Esophagus muscularis mucosa (tissue), 4 donors: ENCODE measurements at places on chromosomes 7 and 10. TPM values are rescaled to one million over a fixed set of nuclear protein-coding genes. Genes with fewer than 3 reads are reported as not detected.

- DNase-seq, result no peak
Measured at GRCh38 chr7:128687131-128687530, 15.0 kb downstream of the GARIN1A start.

Gene ANXA8L1
- total RNA-seq, result not detected

- no peak for DNase-seq
Measured at GRCh38 chr10:99815621-99816020, 33.2 kb downstream of the ABCC2 start.

DNA sequence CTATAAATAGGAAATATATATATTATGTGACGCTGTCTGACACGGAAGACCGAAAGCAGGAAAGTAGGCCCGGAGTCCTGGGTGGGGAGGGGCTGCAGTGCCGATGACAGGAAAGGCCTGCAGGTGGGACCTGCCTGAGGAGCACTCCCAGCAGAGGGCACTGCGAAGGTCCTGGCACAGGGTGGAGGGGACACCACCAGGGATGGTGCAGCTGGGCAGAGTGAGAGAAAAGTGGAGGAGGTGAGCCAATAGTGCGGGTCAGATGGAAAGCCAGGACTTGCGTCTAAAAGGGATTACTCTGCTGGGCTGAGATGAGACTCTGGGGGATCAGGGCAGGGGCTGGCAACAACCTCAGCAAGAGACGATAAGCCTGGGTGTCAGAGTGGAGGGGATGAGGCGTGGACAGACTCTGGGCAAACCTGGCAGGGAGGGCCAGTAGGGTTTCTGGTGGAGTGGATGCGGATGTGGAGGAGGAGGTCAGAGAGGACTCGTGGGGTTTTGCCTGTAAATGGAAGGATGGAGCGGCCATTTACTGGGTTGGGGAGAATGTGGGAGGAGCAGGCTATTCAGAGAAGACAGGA lies 118.2 kb upstream of the ZNF746 start:
- no peak for DNase-seq

Gene HOXA3
- 11.4 TPM for total RNA-seq

Gene ZNF722
- not detected for total RNA-seq

DNA sequence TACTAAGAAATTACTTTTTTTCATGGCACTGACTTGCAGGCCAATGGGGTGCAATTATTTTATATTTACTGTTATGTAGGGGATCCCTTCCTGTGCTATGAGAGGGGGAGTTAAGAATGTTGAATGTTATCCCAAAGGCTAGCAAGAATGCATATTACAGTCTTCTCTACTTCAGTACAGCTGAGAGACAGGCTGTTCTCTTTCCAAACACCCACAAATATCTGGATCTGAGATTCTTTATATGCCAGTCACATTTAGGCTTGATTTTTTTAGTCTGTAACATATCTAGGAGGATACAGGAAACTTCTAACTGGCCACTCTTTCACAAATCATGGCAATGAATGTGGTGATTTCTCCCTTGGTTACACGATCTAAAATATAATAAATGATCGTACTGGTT lies 266.4 kb upstream of the FZD8 start:
- DNase-seq, result no peak

DNA sequence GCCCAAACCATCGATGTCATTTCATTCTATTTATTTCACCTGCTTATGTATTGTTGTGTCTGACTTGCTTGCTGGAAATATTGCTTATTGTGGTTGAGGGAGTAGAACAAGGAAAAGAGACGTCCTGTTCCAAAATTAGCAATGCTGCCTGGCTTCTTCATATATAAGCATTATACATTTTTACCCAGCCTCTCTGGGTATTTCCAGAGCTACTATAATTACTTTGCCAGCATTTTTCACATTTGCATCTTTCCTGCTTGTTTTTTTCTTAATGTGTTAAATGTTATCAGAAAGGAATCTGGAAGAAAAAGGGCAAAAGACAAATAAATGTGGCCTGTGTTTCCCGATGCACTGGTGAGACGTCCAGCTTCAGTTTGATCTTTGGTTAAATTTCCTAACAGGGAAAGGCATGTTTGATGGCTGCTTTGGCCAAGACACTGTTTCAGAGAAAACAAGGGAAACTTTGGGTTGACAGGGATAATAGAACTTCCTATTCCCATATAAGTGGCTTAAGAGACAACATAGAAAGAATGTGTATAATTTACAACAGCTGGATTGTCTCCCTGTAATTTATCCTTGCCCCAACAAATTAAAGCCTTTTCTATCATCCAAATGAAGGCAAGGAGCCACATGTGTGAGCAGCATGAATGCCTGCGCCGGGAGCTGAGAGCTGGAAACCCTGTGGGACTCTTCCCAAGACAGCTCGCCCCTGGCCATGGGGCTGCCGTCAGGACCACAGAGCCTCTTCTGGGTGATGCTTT lies 671.1 kb upstream of the CELF2 start:
- DNase-seq, result no peak

DNA sequence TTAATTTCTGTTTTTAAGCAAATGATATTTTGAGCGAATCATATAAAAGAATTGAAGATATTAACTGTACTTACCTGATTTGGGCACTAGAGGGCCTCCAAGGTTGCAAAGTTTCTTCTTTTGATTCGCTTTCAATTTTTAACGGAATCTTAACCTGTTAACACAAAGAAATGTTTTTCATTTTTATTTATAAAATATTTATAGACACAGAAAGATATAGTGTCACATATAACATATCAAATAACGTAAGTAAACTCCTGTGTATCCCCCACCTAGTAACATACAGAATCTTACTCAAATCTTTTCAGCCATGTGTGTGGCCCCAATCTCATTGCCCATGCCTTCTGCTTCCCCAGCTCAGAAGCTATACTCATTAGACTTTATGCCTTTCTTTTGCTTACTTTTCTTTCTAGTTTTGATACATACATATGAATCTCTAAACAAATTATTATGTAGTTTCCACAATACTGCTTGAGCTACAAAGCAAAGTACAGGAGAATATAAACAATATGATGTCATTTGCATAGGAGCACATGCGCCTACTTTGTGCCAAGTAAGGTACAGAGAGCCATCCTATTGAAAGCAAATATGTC lies 49.5 kb upstream of the ZPBP start:
- no peak for DNase-seq

GRCh38 chr7:78576236-78576635 lies 777.7 kb downstream of the PHTF2 start:
- no peak for DNase-seq

- no peak for DNase-seq
Measured at GRCh38 chr7:53900856-53901528, 641.2 kb upstream of the VSTM2A start.

DNA sequence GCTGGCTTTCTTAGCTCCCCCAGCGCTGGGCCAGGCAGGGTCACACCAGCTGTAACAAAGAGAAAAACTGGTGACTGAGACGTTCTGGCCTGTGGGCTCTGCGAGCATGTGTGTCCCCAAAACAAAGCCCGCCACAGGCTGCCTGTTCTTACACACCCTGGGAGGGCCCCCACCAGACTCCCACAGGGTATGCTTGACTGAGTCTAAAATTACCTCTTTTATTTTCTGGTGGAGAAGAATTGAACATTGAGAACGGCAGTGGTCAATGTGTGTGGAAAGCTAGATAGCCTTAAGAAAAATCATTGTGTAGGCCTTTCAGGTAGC lies 808 bp downstream of the C10orf71 start:
- no peak for DNase-seq

- no peak for DNase-seq
Measured at GRCh38 chr7:80186721-80187120, 52.1 kb downstream of the GNAI1 start.

DNA sequence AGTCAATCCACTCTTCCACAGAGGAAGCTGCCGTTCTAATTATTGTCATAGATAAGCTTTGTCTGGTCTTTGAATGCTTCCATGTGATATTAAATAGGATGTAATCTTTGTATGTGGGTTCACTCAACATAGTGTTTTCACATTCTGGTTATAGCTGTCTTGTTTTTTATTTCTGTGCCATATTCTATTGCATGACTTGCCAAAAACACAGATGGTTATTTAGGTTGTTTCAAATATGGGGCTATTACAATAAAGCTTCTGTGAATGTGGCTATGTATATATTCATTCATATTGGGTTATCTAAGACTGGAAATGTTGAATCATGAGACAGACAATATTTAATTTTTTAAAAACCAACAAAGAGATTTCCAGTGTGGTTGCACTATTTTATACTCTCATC lies 1109.3 kb upstream of the LRRTM3 start:
- no peak for DNase-seq

DNA sequence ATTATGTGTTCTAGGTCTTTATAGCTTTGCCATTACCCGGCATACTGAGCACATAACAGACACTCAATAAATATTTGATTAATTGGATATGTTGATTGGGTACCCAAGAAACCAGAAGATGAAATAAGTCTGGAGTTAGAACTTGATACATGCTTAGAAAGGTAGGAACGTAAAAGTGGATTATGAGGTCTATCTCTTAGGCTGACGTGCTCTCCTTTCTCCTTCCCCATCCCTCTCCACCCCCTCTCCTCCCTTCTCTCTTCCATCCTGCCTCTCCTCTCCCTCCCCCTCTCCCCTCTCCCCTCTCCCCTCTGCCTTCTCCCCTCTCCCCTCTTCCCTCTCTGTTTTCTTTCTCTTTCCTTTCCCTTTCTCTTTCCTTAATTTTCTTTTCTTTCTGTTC lies 34.0 kb downstream of the AUTS2 start:
- DNase-seq, result no peak

DNA sequence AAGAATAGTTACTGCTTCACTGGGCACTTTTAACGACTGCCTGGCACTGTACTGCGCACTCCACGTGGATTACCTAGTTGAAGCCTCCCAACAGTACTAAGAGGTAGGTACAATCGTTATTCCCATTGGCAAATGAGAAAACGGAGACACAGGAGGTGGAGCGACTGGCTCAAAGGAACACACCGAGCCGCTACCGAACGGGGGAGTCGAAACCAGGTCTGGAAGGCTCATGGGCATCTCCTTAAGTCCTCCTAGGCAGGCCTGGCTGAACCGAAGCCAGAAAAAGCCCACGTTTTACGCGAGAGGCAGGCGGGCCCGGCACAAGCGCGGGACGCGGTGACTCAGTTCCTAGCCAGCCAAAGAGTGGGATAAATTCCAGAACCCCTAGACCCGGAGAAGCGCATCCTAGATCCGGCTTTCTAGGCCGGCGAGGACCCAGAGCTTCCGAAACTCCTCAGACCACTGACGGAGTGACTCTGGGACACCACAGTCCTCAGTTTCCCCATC lies 472 bp downstream of the PDAP1 start:
- no peak for DNase-seq

DNA sequence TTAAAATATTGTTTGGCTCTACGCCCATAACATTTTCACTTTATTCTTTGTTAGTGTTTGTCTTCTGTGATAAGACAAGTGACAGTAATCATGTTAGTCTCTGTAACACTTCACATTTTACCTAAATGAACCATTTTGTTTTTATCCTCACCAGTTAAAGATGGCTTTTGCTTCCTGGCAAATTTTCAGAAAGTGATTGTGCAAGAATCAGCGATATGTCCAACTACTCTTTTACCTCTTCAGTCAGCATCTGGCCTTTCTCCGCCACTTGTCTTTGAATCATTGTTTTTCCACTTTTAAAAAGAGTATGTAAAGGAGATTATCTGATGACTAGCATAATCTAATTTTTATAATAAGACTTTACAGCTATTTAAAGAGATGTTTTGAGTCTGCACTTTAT lies 3.5 kb downstream of the DGKB start:
- DNase-seq, result no peak

DNA sequence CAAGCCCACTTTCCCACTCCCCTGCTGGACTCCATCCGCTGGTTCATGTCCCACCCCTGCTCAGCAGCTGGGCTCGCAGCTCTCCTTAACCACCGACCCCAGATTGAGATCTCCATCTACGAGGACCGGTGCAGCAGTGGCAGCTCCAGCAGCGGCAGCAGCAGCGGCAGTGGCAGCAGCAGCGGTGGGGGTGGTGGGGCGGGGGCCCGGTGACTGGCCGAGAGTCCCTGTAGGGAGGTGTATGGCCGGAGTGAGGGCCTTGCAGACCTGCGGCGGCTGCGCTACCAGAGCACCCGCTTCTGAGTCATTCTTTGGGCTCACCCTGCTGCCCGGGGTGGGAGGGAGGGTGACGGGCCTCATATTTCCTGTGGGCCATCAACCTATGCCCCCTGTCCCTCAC lies 15.8 kb downstream of the GOLGA7B start:
- DNase-seq, result no peak

Gene ATP5F1C
- 321 TPM for total RNA-seq

DNA sequence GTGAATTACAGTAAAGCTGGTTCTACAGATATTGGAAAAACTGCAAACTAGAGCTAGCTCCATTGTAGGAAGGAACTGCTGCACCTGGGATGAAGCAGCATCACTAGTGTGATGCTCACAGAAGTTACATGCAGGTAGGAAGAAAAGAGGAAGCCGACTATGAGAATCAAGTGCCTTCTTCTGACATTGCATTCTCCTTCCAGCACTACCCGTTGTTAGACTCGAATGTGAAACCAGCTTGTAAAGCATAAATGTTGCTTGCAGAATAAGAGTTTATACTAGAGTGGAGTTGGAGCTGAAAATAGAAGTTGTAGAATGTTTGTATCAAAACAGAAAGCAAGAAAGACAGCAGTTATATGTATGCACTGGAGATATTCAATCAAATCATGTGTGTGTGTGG lies 49.9 kb downstream of the TRIM24 start:
- no peak for DNase-seq

- no peak for DNase-seq
Measured at GRCh38 chr7:73985737-73986141, 42.2 kb upstream of the ELN start.

DNA sequence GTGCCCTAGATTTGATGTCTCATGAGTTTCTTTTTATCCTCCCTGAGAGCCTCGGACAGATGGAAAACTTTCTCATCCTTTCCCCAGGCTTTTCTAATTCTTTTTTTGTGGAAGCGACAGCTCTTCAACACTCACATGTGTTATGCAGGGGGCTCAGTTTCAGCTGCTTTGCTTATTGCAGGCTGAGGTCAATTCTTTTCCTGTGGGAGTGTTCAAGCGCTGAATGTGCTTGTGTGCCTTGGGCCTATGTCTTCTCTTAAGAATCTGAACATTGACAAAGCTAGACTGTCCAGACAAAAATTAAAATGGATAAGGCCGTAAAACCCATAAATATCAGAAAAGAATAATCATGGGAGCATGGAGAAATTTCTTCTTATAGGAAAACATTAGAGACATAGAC lies 125.2 kb upstream of the STEAP4 start:
- DNase-seq, result no peak

DNA sequence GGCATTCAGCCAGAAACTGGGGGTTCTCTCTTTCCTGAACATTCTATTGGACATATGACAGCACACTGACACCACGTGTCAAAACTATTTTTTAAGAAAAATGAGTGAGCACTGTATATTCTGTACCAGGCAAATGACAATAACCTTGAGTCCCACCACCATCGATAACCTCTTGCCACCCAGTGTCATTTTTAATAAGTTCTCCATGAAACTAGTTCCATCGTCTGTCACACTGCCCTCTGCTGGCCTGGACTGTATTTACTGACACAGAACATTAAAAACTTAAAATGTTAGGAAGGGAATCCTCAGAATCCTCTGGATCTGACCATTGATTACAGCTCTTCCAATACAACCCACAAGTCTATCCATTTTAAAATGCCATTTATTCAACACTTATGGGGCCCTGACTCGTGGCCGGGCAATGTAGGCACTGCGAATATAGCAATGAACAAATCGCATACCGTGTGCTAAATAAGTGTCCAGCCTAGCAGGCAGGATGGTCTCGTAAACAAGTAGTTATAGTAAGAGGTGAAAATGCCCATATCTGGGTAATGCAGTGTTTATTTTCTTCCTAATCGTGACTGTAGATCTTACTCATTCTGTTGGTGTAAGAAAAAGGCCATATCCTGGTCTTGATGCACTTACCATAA lies 35.9 kb upstream of the CACNB2 start:
- DNase-seq, result no peak
